Stimulated activated naive B cell treated with anti-CD40 and anti-IgM and Interleukin-4, amounts not matched to agents 10 μg/mL and 1 μg/mL and 100 μg/mL, for 72 hours (primary cell): ENCODE measurements at places on chromosomes 3 and 15.

DNA sequence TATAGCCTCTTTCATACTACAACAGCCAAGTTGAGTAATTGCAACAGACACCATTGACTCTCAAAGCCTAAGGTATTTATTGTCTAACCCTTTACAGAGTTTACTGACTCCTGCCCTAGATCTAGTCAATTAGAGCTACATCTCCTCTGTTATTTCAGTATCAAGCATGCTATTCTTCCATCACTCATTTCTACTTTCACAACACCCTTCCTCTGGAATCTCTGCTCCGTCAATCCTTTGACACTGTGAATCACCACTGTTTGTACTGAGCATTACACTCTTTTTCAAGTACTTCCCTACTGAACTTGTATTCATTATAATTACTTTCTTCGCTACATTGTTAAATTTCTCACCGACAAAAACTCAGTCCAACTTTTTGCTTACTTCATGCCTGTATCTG lies 121.8 kb downstream of the ZNF609 start:
- DNase-seq = no peak

DNA sequence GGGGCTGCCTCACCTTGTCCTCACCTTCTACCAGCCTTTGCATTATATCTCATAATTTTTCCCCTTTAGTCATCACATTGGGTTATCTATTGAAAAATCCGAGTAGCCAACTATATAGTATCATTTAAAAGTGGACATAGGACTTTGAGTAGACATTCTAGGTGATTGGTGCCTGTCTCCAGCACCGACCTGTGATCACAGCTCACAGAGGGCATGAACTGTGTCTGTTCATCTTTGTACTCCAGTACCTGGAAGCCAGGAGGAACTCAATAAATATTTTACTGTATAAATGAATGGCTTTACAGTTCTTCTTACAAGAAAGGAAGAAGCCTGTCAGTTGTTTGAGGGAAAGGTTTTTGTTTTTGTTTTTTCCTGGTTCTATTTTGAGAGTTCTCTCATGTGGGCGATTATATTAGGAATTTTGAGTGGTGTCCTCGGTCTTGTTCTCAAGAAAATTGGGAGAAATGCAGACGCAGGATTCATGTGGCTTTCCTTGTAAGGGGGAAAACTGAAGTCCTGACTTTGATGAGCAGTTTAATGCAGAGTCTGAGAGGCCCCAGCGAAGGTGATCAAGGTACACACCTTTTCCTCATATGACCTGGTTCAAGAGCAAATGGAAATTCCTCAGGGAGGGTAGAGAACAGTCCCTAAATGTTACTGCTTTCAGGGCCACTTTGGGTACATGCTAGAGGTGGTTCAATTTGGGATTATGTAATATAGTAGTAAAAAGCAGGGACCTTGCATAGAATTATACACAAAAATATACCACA lies 46.1 kb downstream of the CMTM8 start:
- no peak for DNase-seq

DNA sequence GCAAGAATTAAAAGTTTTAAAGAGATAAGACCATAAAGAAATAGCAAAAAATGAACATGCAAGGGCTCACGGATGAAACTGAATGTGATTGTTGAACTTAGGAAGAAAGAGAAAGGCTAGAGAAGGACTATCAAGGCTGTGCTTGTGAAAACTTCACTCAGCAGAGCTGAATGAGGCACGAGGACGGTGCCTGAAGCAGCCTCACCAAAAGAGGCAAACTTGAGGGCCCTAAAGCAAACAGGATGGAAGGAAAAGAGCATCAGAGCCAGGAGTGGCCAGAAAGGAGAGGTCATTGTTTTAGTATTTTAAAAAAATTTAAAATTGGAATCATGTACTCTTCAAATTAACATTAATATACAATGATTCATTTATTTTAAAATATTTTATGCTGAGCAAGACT lies 191.2 kb upstream of the SOX14 start:
- DNase-seq = no peak

GRCh38 chr3:7270731-7271130 lies 409.8 kb downstream of the GRM7 start:
- no peak for DNase-seq

DNA sequence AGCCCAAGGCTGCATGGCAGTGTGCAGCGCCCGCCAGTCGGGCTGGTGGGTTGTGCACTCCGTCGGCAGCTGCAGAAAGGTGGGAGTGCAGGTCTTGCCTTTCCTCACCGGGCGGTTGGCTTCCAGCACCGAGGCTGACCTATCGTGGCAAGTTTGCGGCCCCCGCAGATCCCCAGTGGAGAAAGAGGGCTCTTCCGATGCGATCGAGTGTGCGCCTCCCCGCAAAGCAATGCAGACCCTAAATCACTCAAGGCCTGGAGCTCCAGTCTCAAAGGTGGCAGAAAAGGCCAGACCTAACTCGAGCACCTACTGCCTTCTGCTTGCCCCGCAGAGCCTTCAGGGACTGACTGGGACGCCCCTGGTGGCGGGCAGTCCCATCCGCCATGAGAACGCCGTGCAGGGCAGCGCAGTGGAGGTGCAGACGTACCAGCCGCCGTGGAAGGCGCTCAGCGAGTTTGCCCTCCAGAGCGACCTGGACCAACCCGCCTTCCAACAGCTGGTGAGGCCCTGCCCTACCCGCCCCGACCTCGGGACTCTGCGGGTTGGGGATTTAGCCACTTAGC lies 4.3 kb downstream of the ISL2 start:
- peak; percentile 58 for DNase-seq

- DNase-seq = peak; percentile 67
Observed at GRCh38 chr3:11236588-11237461, 35.4 kb upstream of the ATG7 start.

DNA sequence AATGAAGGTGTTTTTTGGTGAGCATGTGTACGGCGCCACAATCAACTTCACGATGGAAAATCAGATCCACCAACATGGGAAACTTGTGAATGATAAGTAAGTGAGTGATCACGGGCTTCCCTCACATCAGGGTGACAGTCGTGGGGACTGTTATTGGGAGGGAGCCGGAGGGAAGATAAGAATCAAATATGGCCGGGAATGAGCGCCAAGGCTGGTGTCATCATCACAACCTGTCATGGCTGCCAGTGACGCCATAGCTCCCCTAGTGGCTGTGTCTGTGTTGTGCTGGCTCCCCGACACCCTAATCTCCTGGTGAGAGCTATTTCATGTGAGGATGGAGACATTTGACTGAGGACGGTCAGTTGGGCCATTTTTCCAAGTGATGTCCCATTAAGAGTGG lies 168.5 kb downstream of the SV2B start:
- DNase-seq = no peak

DNA sequence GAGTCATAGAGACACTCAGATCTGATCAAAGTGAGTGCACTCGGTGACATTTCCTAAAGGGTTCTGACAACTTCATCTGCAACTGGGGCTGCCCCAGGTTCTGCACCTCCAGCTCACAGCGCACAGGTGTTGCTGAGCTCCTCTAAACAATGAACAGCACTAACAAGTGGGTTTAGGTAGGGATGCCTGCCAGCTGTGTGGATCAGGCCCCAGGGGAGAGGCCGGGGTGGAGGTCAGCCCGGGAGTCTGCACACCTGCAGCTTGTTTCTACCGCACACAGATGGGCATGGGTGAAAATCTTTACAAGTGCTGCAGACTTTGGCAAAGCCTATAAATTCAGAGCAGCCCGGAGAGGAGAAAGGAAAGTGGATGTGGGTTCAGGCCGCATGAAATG lies 355 bp downstream of the FBXW12 start:
- DNase-seq = no peak

GRCh38 chr3:95586754-95587153 lies 1227.6 kb upstream of the EPHA6 start:
- no peak for DNase-seq
